ENCODE measurements at places on chromosomes 13 and 19.

DNA sequence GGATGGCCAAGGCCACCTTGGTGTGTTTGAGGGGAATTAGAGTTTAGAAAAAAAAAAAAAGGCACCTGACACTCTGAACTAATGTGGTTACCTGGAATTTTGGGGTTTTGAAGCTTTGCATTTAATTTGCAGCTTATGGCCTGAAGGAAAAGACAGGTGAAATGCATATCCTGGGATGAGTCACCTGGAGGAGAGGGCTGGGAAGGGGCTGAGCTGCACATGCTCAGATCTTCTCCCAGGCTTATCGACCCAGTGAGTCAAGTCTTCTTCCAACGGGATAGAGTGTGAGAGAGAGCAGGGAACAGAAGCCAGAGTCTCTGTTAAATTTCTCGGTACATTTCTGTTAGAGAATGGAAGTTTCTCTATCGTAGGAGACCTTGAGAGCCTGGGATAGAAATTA lies 29.7 kb upstream of the ALOX5AP start:
- no peak for DNase-seq

DNA sequence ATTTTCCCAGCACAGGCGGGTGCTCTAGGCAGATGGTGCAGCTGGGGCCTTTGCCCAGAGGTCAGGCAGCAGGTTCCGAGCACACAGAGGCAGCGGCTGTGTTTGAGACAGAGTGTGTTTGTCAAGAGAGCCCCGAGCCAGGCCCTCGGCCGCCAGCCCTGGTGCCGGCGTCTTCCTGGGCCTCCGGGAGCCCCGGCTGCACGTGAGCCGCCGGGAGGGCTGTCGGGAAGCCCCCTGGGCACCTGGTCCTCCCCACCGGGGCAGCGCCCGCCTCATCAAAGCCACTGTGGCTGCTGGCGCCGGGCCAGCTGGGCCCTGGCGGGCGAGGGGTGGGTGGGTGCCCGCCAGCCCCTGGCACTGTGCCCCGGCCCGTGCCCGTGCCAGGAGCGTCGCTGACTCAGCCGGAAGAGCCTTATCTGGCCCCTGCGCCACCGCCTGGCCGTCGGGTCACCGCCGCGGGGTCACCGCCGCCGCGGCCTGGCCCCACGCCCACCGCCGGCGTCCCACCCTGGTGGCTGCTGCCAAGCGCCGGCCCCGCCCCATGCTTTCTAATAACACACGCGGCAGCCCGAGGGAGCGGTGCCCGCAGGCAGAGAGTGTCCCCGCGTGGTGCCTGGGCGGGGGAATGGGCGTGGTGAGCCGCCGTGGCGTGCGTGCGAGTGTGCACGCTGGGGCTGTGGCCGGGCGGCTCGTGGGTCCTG lies 14.9 kb downstream of the ARID3A start:
- DNase-seq: peak; percentile 91

DNA sequence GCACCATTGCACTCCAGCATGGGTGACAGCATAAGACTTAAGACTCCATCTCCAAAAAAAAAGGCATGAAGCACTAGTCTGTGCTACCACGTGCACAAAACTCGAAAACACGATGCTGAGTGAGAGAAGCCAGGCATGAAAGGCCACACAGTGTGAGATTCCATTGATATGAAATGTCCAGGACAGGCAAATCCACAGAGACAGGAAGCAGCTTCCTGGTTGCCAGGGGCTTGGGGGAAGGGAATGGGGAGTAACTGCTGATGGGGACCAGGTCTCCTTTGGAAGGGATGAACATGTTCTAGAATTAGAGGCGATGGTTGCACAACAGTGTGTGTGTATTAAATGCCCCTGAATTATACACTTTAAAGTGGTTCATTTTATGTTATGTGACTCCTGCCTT lies 15.9 kb upstream of the JUND start:
- DNase-seq: no peak

DNA sequence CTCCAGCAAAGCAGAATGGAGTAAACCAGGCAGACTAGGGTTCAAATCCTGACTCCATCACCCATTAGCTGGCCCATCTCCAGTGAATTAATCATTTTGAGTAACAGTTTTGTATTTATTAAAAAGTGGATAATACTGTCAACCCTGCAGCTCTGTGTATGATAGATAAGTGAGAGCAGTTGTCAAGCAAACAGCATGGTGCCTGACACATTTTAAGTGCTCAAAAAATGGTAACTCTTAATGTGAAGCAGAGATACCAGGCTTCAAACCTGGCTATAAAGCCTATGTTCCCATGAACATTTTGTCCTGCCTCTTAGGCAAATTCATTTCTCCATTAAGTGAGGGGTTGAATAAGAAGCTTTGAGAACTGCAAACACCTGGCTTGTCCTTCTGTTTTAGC lies 409.6 kb downstream of the TBC1D4 start:
- DNase-seq: no peak

GRCh38 chr13:37001921-37002250 lies 1.3 kb downstream of the EXOSC8 start:
- peak; percentile 6 for DNase-seq
